Activated T-cell treated with anti-CD3 and anti-CD28 coated beads, Interleukin-2, amount 50 U/mL, for 72 hours (primary cell): ENCODE measurements at places on chromosomes 12 and 14. TPM values are rescaled to one million over a fixed set of nuclear protein-coding genes. Genes with fewer than 3 reads are reported as not detected.

MAP3K9 gene
- 6.2 TPM for total RNA-seq

CPNE6 gene
- total RNA-seq = 0.12 TPM

NPFF gene
- 1.3 TPM for total RNA-seq

RASSF9 gene
- not detected for total RNA-seq

CCDC196 gene
- total RNA-seq = not detected

THAP2 gene
- 13.8 TPM for total RNA-seq

STRN3 gene
- 24.5 TPM for total RNA-seq

C3AR1 gene
- 0.79 TPM for total RNA-seq

DIO2 gene
- 1.1 TPM for total RNA-seq
